Mesenchymal stem cell (in vitro differentiated cells and primary cell): ENCODE measurements at places on chromosomes 4 and X.
A peak's percentile ranks its signal among the peaks of the same experiment; 100 is the strongest.

- no peak overlapping the region for H3K27ac ChIP-seq
- H3K36me3 ChIP-seq, result no peaks in the 10 kb centered on the region
- peaks cover 23% of the 10 kb centered on the region for H3K27me3 ChIP-seq
Observed at GRCh38 chrX:153511784-153512500, 5.5 kb upstream of the ATP2B3 start.

- H3K4me1 ChIP-seq, result peaks cover 8% of the 10 kb centered on the region
- no peak for DNase-seq
- no peak overlapping the region for H3K4me3 ChIP-seq
- no peaks in the 10 kb centered on the region for H3K36me3 ChIP-seq
- H3K27me3 ChIP-seq, result peaks cover 12% of the 10 kb centered on the region
- no peak overlapping the region for H3K27ac ChIP-seq
Observed at GRCh38 chr4:7239101-7239820, 46.9 kb downstream of the SORCS2 start.

DNA sequence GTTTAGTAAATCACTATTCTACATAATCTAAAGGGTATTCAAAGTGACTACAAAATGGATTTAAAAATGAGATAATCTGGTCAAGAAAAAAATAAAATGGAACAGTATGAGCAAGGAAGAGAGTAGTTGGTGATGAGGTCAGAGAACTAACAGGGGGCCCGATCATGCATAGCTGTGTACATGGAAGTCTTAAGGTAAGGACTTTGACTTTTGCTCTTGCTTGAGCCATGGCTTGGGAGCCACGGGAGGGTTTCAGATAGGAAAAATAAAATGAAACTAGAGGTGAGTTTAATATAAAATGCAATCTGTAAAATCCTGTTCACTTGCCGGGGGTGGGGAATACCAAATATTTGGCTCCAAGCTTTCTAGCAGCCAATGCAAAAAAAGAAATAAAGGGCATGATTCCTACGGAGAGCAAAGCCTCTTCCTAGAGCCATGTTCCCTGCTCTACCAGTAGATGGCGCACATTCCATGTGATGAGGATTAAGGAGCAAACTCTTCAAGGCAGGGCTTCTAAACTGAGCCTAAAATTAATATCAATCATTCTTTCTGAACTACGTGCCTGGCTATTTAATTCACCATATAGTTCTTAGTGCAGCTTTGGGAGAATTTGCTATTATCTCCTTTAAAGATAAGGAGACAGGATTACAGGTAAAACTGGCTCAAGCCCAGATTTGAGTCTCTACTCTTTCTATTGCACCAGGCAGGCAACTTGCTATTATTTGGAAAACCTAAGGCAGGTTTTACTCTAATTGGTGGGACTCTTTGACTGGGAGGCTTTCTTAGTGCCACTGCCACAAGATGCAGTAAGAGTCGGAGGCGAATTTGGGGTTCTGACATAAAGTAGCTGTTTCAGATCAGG is 6.8 kb upstream of the CLCN5 start:
- H3K36me3 ChIP-seq, result no peaks in the 10 kb centered on the region
- H3K4me1 ChIP-seq, result no peaks in the 10 kb centered on the region
- H3K27me3 ChIP-seq, result no peaks in the 10 kb centered on the region
- H3K4me3 ChIP-seq, result no peak overlapping the region
- H3K27ac ChIP-seq, result no peak overlapping the region

DNA sequence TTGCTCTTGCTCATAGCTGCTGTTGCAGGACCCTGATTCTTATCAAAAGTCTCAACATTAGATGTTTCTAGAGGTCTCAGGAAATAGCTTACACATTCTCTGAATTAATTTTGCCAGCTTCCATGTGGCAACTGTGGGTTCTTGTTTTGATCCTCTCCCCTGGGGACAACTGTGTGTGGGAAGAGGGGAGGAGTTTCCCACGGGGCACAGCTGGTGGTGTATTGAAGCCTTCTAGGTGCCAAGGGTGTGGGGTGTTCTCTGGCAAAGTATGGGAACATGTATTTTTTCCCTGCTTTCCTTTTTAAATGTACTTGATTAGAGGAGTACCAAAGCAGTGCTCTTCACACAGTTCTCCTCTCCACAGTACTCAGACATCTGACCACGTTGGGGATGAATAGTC is 212.7 kb downstream of the RPA4 start:
- DNase-seq, result no peak
- no peak overlapping the region for H3K27ac ChIP-seq
- H3K4me1 ChIP-seq, result no peaks in the 10 kb centered on the region
- H3K36me3 ChIP-seq, result peaks cover 11% of the 10 kb centered on the region

DNA sequence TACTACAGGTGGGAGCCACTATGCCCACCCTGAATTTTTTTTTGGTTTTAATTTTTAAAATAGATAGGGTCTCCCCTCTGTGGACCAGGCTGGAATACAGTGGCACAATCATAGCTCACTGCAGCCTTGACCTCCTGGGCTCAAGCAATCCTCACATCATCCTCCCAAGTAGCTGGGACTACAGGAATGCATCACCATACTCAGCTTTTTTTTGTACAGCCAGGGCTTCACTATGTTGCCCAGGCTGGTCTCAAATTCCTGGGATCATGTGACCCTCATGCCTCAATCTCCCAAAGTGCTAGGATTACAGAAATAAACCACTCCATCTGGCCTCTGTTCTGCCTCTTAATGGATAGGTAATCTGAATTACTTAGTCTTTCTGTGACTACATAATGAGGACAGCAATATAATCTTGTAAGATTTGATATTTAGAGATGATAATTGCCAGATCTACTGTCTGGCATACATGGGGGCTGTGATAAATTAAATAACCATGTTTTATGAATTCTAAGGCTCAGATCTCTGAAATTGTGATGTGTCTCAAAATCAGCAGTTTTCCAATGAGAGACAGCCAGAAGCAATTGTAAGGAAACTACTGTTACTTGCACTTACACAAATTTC is 26.7 kb downstream of the PDS5A start:
- H3K4me1 ChIP-seq, result peaks cover 3% of the 10 kb centered on the region
- no peak overlapping the region for H3K27ac ChIP-seq
- no peaks in the 10 kb centered on the region for H3K27me3 ChIP-seq
- no peak overlapping the region for H3K4me3 ChIP-seq
- DNase-seq, result peak; percentile 25

- H3K27ac ChIP-seq, result no peak overlapping the region
- H3K4me3 ChIP-seq, result peak overlapping the region; percentile 90
- DNase-seq, result peak; percentile 26
- H3K36me3 ChIP-seq, result no peaks in the 10 kb centered on the region
Observed at GRCh38 chr4:113758372-113758771, 3.2 kb downstream of the CAMK2D start.

GRCh38 chrX:8377041-8377440 is 87.6 kb upstream of the VCX3B start:
- no peak overlapping the region for H3K4me3 ChIP-seq
- DNase-seq, result no peak
- no peaks in the 10 kb centered on the region for H3K4me1 ChIP-seq
- no peak overlapping the region for H3K27ac ChIP-seq
- no peaks in the 10 kb centered on the region for H3K27me3 ChIP-seq

DNA sequence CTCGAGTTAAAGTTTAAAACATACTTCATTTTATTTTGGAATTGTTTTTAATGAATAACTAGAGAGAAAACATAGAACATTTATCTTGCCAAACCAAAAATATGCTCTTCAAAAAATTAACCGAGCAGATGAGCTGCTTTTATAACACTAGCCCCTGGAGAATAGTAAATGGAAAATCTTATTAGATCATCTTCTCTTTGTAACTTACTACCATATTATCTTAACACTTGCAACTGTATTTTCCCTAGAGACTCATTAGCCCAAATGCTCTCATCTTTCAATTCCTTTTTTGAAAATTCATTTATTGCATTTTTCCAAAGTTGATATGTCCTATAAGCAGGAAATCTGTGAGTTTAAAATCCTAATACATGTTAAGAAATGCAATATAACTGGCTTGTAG is 143.3 kb downstream of the CAMK2D start:
- H3K27ac ChIP-seq, result no peak overlapping the region
- no peak for DNase-seq
- H3K4me1 ChIP-seq, result peaks cover 7% of the 10 kb centered on the region
- H3K4me3 ChIP-seq, result no peak overlapping the region
- H3K36me3 ChIP-seq, result peaks cover 42% of the 10 kb centered on the region

GRCh38 chr4:65670331-65671031 is at the start of gene EPHA5:
Gene EPHA5, minus strand, starts transcription at chr4:65670489. Its CDS starts 747 bp downstream, at chr4:65669742.
- H3K4me1 ChIP-seq, result peaks cover 13% of the 10 kb centered on the region
- no peaks in the 10 kb centered on the region for H3K27me3 ChIP-seq
- H3K36me3 ChIP-seq, result no peaks in the 10 kb centered on the region
- DNase-seq, result peak; percentile 83
- H3K27ac ChIP-seq, result peak within 1 kb of the TSS; percentile 24

DNA sequence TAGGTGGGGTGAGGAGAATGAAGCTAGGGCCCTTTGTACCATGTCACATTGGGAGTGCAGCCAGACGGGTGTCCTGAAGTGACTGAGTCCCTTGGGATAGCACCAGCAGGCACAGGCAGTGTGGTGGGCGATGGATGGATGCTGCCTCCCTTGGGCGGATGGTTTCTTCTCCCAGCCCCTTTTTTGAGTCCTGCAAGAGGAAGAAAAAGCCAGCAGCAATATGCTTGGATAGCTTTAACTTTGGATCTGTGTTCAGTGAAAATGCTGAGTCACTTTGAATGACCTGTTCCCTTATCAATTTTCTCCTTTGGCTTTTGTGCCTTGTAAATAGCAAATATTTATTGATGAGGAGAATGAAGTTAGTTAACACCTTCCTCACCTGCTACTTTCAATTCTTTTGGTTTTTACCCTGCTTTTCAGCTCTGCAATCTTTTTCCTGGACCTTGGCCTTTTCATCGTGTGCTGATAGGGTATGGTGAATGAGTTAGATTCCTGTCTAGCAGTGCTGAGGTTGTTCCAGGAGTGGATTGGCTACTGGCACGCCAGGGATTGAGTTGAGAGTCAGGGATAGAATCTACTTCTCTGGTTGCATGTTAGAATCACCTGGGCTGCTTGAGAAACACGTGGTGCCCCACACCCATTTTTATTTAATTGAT is 10.2 kb downstream of the DCUN1D4 start:
- peak; percentile 23 for DNase-seq
- no peaks in the 10 kb centered on the region for H3K27me3 ChIP-seq
- peaks cover 3% of the 10 kb centered on the region for H3K36me3 ChIP-seq
- no peak overlapping the region for H3K4me3 ChIP-seq
- no peak overlapping the region for H3K27ac ChIP-seq

DNA sequence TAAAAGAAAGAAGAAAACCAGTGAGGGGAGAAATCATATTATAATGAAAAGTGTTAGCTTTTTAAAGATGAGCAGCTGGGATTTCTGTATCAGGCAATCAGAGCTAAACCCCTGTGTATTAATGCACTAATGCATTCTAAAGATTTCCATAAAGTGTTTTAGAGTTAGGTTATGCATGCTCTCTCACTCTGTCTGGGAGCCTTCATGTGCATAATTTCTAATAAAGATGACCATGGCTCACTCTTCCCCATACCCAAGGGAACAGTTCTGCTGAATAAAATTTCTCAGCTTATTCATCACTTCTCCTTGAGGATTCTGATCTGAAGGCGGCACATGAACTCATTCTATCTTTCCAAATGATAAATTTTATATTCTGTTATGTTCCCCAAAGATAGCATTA is 129.4 kb downstream of the DKK2 start:
- H3K27me3 ChIP-seq, result no peaks in the 10 kb centered on the region
- no peak overlapping the region for H3K27ac ChIP-seq
- H3K36me3 ChIP-seq, result no peaks in the 10 kb centered on the region
- H3K4me3 ChIP-seq, result no peak overlapping the region

- peak overlapping the region; percentile 77 for H3K4me3 ChIP-seq
- no peak overlapping the region for H3K27ac ChIP-seq
- no peaks in the 10 kb centered on the region for H3K36me3 ChIP-seq
Observed at GRCh38 chrX:10015355-10015722, 48.2 kb downstream of the CLDN34 start.

- no peak overlapping the region for H3K27ac ChIP-seq
- no peak for DNase-seq
- peaks cover 4% of the 10 kb centered on the region for H3K36me3 ChIP-seq
- no peaks in the 10 kb centered on the region for H3K27me3 ChIP-seq
- H3K4me3 ChIP-seq, result no peak overlapping the region
- peaks cover 2% of the 10 kb centered on the region for H3K4me1 ChIP-seq
Observed at GRCh38 chr4:40923316-40924095, 173.8 kb downstream of the NSUN7 start.

DNA sequence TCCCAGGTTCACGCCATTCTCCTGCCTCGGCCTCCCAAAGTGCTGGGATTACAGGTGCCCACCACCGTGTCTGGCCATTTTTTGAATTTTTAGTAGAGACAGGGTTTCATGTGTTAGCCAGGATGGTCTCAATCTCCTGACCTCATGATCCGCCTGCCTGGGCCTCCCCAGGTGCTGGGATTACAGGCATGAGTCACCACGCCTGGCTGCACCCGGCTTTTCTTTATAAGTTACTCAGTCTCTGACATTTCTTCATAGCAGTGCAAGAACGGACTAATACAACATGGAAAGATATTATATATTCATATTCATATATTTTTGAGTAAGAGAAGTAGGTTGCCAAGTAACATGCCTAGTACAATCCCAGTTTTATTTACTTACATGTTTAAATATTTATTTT is 22.9 kb downstream of the SHROOM3 start:
- H3K27me3 ChIP-seq, result no peaks in the 10 kb centered on the region
- H3K4me3 ChIP-seq, result no peak overlapping the region
- peak overlapping the region; percentile 92 for H3K27ac ChIP-seq
- no peaks in the 10 kb centered on the region for H3K36me3 ChIP-seq
- DNase-seq, result peak; percentile 18
- peaks cover 5% of the 10 kb centered on the region for H3K4me1 ChIP-seq

DNA sequence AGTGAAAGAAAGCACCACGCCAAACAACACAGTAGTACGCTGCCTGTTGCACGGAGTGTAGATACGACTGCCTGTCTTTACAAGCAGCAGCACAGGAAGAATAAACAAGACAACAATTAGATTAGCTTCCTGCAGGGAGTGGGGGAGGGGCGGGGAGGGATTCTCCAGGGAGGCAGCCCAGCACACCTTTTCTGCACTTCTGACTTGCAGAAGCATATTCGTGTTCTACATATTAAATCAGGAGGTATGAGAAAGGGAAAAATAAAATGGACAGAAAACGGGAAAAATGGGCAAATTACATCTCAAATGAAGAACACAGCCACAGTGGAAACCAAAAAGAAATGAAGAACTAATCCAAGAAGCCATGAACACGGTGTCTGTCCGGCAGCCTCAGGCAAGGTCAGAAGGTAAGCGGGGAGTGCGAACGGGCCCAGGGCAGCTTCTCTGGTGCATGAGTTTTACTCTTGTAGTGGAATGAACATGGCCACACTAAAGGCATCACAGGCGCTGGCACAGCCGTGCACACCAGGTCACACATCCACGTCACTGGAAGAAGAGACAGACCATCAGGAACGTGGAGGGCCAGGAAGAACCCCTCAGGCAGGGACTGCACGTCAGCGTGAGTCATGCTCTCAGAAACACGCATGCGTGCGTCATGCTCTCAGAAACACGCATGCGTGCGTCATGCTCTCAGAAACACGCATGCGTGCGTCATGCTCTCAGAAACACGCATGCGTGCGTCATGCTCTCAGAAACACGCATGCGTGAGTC is 20.1 kb upstream of the ADRA2C start:
- no peak overlapping the region for H3K27ac ChIP-seq
- peaks cover 94% of the 10 kb centered on the region for H3K27me3 ChIP-seq
- no peak for DNase-seq

- H3K27ac ChIP-seq, result no peak overlapping the region
- no peaks in the 10 kb centered on the region for H3K27me3 ChIP-seq
- H3K4me1 ChIP-seq, result no peaks in the 10 kb centered on the region
- H3K4me3 ChIP-seq, result no peak overlapping the region
Observed at GRCh38 chrX:151239751-151240150, 63.4 kb downstream of the GPR50 start.
